ENCODE measurements at places on chromosomes 12 and 14.
A peak's percentile ranks its signal among the peaks of the same experiment; 100 is the strongest.

GRCh38 chr12:131209082-131210070 lies 255.7 kb downstream of the ADGRD1 start:
- peak; percentile 60 for DNase-seq

DNA sequence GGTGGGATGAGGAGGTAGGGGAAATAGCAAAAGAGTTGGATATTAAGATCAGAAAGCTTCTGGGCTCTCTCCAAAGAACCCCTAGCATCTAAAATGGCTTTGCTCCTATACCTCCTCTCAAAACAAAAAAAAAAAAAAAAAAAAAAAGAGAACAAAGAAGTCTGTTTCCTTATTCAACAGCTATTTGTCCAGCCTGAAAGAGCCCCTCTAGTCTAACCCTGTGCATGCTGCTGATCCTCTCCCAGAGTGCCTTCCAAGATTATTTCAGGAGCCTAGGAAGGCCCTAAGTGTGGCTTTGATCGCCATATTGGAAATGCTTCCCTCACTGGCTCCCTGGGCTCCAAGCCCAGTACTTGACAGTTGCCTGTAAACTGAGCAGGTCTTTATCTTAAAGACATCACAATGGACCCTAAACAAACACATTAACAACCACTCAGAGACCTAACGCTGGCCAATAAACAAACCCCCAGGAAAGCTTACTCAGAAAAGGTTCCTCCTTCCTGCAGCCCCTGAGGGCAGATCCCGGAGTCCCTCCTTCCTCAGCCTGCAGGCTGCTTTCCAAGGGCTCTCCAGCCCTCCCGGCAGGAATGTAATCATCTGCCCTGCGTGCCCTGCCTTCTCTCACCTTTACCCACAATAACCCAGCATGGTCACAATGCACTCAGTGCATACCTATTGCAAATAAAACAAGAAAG lies 17.4 kb upstream of the COL2A1 start:
- DNase-seq = no peak

- no peak for DNase-seq
Observed at GRCh38 chr12:30570211-30570890, 125.3 kb downstream of the IPO8 start.

DNA sequence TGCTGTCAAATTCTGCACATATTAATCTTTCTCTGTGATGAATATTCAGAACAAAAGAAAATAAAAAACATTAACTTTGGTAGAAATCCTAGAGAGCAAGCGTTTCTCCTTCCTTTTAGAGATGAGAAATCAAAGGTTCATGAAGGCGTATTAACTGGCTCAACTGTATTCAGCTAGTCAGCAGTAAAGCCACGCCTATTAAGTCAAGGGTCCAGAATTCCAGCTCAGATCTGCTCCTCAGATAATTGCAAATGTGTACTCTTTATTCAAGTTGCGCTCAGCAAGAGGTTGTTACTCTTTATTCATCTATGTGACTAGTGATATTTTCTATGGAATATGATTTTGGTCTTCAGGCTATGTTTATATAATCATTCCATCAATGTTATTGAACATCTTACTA lies 13.1 kb upstream of the POC1B start:
- DNase-seq = no peak

GRCh38 chr12:128170181-128170580 lies 96.8 kb upstream of the TMEM132C start:
- DNase-seq = no peak

Data from activated CD4-positive, alpha-beta T cell treated with anti-CD3 and anti-CD28 coated beads for 36 hours (primary cell).